ENCODE measurements at places on chromosomes 7 and 10. TPM values are rescaled to one million over a fixed set of nuclear protein-coding genes. Genes with fewer than 3 reads are reported as not detected.
A peak's percentile ranks its signal among the peaks of the same experiment; 100 is the strongest.

- no peak for DNase-seq
These were observed 86.4 kb upstream of the KIF5B start for GRCh38 chr10:32142646-32143045.

- DNase-seq = peak; percentile 74
These were observed 982 bp downstream of the IDI1 start for GRCh38 chr10:1047937-1048336.

GRCh38 chr10:124708246-124708779 lies 35.9 kb downstream of the FAM53B start:
- DNase-seq = no peak

The GJD4 gene
- not detected for total RNA-seq

DNA sequence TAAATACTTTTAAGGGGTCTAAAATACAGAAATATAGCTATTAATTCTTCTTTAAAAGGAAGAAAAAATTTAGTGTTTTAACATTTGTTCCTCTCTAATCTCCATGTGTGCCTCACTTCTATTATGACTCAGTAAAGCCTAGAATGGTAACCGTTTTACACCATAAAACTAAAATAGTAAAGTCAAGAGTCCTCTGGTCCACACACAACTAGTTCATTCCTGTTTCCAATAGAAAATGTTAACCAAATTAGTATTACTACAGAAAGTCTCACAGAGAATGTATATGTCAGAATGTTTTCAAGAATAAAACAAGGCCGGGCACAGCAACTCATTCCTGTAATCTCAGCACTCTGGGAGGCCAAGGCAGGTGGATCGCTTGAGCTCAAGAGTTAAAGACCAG lies 55.8 kb downstream of the CNOT4 start:
- DNase-seq = no peak

DNA sequence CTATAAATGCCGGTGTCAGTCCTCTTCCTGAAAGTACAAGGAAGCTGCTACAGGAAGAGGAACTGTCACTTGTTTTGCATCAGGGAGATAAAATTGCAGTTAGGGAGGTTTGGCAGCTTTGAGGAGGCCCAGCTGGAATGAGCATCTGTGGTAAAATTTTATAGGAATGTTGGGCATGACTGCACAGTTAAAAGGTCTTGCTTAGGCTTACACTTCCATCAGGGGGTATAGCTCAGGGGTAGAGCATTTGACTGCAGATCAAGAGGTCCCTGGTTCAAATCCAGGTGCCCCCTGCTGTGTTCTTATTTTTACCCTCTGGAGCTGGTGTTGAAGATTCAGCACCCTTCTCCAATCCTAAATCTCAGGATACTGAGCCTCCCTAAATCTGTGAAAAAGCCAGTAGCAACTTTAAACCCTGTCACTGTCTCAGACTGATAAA lies 65.9 kb downstream of the ZNF467 start:
- DNase-seq = no peak

The LIPK gene
- total RNA-seq = not detected

The UBE2D1 gene
- 15.1 TPM for total RNA-seq

The DCLRE1C gene
- total RNA-seq = 21.0 TPM

DNA sequence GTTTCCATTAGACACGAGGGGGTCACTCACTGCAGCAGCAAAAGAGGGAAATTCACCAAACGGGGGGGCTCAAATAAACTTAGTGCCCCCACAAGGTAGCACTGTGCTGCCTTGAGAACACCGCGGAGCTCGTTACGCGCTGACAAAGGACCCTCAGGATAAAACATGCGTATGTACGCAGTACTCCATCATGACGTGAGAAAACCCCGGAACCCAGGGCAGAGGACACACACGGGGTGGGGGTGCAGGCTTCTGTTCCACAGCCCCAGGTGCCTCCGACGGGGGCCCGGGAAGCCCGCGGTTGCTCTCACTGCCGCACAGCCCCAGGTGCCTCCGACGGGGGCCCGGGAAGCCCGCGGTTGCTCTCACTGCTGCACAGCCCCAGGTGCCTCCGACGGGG lies 232.4 kb downstream of the ZMYND11 start:
- DNase-seq = no peak

DNA sequence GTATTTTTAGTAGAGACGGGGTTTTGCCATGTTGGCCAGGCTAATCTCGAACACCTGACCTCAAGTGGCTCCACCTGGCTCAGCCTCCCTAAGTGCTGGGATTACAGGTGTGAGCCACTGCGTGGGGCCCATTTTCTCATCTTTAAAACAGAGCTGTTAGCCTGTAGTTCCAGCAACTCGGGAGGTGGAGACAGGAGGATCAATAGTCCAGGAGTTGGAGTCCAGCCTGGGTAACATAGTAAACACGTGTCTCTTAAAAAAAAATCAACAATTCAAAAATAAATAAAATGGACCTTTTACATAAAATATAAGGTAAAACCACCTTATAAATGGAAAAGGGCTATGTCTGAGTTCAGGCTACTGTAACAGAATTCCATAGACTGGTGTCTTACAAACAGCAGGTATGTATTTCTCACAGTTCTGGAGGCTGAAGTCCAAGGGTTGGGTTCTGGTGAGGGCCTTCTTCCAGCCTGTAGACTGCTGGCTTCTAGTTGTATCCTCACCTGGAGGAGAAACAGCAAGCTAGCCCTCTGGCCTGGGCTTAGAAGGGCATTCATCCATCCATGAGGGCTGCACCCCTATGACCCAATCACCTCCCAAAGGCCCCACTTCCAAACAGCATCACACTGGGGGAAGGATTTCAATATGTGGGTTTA lies 7.0 kb upstream of the PVRIG start:
- DNase-seq = no peak

GRCh38 chr7:19269301-19269700 lies 124.1 kb upstream of the FERD3L start:
- no peak for DNase-seq

The METTL2B gene
- 71.3 TPM for total RNA-seq

- DNase-seq = no peak
These were observed 322.7 kb downstream of the CRPPA start for GRCh38 chr7:16098585-16099179.

The ZNF853 gene
- total RNA-seq = 0.42 TPM

- no peak for DNase-seq
These were observed 26.7 kb upstream of the LRRC4 start for GRCh38 chr7:128057909-128058308.

The LIPF gene
- total RNA-seq = not detected

DNA sequence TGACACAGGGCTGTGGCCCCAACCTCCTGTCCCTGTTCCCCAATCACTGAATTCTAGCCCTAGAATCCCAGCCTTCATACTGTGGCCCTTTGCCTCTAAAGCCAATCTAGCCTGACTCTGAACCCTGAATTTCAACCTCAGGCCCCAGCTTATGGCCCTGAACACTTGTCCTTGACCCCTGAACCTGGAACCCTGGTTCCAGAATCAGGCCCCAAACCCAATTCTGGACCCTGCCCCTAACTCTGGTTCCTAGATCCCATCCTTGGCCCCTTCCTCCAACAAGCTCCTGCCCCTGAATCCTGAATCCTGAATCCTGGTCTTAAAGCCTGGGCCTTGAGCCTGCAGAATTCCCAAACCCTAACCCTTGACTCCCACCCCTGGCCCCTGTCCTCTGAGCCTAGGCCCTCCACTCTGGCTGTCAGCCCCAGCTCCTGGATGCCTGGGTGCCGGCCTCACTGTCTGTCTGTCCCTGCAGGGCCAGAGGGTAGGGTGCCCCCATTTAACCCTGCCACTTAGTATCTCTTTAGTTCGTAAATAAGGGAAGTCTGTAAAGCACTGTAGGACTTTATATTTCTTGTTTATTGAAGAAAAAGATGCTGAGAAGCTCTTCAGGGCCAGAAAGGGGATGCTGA lies 1.3 kb downstream of the INPP5A start:
- DNase-seq = no peak

GRCh38 chr7:135510592-135511183 lies 786 bp upstream of the CNOT4 start:
- no peak for DNase-seq

The MYO3A gene
- total RNA-seq = not detected

DNA sequence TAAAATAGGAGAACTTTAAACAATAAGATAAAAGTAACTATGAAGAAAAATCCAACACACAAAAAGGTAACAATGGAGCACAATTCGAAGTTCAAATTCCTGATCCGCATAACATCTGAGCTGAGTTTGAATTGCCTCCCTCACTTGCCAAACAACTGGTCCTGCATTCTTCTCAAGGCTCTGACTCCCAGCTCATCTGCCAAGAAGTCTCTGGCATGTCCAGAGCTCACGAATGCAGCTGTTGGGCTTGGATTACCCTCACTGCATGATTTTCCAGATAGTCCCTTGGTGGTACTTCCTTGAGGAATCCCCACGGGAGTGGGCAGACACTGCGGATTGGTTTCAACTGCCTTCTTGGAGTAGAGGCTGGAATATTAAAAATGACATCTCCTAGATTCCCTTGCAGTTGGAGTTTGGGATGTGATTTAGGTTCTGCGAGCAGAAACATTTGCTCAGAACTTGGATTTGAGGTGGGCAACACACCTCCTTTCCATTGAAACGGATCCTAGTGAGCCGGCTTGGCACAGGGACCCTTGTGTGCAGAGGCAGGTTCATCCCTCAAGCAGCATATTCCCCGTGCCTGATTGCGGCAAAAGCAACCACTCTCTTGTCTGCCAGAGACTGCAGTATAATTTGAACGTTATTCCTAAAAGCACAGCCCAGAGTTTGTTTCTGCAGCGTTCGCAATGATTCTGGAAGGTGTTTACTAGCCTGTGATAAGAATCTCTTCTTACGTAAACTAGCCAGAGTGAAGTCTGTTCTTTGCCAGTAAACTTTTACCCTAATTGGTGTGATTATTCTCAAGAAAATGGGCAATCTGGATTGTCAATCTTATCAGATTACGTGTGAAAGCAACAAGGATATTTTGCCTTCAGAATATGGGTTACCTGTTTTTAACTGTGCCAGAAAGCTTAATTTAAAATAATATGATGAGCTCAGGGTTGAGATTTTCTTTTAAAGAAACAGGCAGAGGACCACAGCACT lies 23.4 kb upstream of the PRKCQ start:
- DNase-seq = no peak

- no peak for DNase-seq
These were observed 58.9 kb downstream of the KCNMA1 start for GRCh38 chr10:77578583-77579227.

DNA sequence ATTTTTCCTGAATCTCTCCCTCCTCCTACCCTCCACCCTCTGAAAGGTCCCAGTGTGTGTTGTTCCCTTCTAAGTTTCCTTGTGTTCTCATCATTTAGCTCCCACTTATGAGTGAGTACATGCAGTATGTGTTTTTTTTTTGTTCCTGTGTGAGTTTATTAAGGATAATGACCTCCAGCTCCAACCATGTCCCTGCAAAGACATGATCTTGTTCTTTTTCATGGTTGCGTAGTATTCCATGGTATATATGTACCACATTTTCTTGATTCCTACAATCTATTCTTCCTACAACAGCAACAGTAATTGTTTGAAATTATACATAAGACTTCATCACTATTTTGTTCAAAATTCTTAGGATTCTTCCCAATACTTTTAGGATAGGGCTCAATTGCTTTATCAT lies 1117.8 kb downstream of the GATA3 start:
- no peak for DNase-seq

- DNase-seq = no peak
These were observed 493.8 kb upstream of the MGMT start for GRCh38 chr10:128973221-128973620.

GRCh38 chr10:5585517-5586206 lies 60.9 kb downstream of the CALML3 start:
- DNase-seq = no peak

DNA sequence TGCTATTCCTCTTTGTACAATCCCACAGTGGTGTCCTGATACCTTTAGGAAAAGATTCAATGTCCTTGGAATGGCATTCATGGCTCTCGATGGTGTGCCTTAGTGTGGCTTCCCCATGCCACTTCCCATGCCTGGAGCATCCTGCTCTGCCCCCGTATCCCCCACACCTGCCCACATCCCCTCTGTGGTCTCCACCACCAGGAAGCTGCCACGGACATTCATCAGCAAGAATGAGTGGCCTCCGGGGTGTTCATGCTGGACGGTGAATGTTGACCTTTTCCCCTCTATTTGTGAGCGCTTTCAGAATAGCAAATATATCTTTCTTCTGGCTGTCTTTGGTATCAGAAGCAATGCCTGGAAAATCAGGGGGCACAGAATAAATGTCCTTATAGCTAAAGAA lies 262.0 kb upstream of the NRP1 start:
- no peak for DNase-seq

- no peak for DNase-seq
These were observed 93.2 kb downstream of the ZNF22 start for GRCh38 chr10:45093945-45094344.

DNA sequence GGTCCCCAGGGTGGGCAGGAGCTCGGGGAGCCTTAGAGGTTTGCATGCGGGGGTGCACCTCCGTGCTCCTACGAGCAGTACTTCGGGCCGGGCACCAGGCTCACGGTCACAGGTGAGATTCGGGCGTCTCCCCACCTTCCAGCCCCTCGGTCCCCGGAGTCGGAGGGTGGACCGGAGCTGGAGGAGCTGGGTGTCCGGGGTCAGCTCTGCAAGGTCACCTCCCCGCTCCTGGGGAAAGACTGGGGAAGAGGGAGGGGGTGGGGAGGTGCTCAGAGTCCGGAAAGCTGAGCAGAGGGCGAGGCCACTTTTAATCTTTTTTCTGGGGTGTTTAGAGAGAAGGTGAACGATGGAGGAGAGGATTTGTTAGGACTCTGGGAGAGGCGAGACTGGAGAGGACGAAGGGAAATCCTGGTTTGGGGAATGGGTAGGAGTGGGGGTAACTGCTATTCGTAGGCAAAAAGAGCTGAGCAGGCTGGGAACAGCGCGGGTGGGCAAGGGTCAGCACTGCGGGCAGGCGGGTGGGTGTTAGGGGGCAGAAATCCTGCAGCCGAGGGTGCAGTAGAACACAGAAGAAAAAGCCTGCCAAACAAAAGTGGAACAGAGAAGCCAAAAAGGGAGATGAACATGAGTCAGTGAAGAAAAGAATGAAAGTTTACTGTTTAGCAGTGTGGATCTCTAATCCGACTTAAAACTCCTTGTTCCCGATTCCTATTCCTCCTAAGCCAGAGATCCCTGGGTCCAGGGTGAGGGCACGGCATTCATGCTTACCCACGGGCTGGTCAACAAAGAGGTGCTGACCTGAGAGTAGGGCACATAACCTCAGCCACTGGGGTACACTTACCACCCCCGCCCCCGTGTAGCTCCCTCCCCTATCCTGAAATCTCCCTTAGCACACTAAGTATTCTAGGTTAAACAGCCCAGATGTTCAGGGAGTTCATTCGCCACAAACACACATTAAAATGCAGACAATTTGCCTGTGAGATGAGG lies 26.9 kb downstream of the PRSS2 start:
- DNase-seq = peak; percentile 78

DNA sequence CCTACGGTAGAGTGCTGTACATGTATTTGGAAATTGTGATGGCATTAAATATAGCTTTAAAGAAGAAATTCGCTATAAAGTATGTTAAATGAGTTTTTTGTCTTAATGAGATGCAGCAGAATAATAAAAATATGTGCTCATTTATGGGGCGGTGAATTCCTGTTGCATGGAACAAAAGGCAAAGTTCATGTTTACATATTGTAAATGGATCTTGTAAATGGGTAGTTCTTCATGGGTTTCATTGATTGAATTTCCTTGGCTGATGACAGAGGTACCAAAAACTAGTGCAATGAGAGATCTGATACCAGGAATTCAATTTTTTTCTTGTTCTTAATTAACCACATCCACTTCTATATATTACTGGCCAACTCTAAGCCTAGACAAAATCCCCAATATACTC lies 284.2 kb downstream of the SUGCT start:
- DNase-seq = no peak

All from activated CD4-positive, alpha-beta T cell treated with anti-CD3 and anti-CD28 coated beads, Interleukin-2, amount 10 ng/mL, durations not matched to agents 24 days and 14 days (primary cell).